NCI-H1694 treated with DMSO at 0.1 percent for 48 hours (cell line): ENCODE measurements at places on chromosomes 11 and 22.

- peak; percentile 77 for DNase-seq
Observed at GRCh38 chr11:57638005-57638781, 11.5 kb downstream of the YPEL4 start.

GRCh38 chr11:125070699-125071254 lies 7.7 kb downstream of the SLC37A2 start:
- no peak for DNase-seq

DNA sequence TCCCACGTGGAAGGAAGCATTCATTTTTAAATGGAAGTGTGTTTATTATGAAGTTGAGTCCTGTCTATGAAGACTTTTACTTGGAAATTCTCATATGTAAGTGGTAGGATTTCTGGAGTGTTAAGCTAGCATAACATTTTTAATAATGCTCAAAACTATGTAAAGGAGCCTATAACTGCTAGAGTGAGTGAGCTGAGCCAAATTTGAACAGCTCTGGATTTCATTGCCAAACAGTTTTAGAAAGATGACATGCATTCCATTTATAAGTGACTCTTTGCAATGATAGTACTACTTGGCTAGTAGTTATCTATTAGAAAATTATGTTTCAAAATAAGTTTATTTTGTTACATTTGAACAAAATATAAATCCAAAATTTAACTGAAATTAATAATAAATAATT lies 721.2 kb downstream of the LUZP2 start:
- DNase-seq: no peak

DNA sequence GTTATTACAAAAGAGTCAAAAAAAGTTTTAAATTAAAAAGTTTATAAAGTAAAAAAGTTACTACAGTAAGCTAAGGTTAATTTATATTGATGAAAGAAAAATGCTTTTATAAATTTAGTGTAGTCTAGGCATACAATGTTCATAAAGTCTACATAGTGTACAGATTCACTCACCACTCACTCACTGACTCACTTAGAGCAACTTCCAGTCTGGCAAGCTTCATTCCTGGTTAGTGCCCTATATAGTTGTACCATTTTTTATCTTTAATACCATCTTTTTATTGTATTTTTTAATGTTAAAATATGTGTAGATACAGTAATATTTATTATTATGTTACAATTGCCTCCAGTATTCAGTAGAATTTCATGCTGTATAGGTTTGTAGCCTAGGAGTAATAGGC lies 2.6 kb upstream of the MMP10 start:
- no peak for DNase-seq

DNA sequence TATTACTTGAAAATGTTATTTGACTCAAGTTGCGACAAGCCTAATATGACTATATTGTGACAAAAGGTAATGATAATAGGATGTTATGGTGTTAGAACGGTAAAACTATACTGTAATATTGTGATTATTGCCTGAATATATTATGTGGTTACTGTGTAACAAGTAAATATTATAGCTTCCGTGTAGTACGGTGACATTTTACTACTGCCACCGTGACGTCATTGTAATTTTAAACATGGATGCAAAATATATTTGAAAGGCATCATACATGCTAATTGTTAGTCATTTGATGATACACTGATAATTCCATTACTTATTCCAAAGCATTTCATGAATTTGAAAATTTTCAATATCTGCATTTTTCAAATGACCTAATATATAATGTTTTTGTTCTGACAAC lies 2.5 kb downstream of the ELP4 start:
- DNase-seq: no peak
